NCI-H146 (cell line): ENCODE measurements at places on chromosomes 7 and 10.

DNA sequence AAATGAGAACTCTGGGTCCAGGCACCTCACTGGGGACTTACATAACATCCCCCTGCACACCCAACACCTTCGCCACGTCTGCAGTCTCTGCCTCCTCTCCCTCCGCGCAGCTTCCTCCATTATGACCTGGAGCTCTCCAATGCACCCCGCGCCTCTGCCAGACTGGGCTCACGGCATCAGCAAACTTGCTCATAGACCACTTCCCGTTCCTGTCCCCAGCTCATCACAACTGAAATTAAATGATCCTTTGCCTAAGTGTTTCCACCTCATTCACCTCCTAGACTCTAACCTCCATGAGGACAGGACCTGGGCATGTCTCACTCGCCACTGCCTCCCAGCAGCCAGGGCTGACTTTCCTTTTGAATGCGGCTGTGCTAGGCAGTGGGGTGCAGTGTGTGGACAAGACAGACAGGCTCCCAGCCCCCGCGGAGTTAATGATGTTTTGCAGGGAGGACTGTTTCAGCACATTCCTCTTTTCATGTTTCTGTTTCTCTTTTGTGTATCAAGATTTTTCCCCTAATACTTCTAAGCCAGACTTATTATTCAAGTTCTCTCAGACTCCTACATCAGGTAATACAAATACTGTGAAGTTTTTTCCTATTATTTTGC lies 18.8 kb downstream of the CHST15 start:
- no peak for DNase-seq

DNA sequence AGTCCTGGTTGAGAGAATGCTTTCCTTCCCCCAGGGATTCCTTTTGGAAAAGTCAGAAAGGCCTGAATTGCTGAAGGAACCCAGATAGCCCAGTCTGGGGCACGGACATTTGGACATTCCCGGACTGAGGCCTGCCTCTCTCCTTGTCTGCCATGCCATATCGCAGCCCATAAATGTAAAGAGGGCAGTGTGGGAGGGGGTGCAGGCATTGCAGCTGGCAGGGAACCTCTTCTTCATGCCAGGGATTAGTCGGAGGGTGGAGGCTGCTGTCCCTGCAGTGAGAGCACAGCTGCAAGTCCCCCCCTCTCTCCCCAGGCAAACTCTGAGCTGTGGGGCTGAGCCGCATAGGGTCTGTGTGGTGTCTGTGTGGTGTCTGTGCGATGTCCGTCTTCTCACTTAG lies 486.0 kb upstream of the MKI67 start:
- DNase-seq: no peak

GRCh38 chr10:106897719-106898118 lies 266.8 kb downstream of the SORCS1 start:
- DNase-seq: no peak

DNA sequence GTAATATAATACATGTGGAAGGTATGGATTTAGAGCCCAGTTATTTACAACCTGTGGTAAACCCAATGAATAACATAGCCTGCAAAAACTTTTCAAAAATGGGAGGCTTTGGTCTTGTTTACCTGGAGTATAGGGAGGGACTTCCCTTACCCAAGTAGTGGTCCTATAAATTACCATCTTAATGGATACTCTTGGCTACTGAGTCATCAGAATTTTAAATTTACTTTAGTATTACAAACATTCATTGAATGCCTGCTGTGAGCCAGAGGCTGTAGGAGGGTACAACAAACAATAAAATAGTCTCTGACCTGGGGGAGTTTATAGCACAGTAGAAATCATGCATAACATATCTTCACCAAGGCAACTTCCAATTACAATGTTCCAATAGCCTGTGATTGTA lies 365.1 kb downstream of the BBS9 start:
- DNase-seq: peak; percentile 38

GRCh38 chr10:67225226-67225625 lies 299.4 kb downstream of the LRRTM3 start:
- no peak for DNase-seq

DNA sequence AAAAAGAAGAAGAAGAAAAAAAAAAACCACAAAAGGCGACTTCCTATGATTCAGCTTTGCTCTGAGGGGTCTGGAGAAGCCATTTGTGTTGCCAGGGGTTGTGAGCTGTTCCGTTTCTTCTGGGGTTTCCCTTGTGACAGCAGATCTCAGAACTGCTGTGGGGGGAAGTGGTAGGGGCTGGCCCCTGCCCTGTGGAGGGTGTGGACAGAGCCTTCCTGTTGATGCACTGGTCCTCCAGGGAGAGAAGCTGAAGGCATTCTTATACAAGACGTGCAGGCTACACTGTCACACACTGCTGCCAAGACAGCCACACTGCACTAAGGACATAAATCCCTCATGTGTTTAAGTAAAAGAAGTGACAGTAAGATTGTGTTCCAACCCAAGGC lies 17.3 kb upstream of the CSGALNACT2 start:
- no peak for DNase-seq

DNA sequence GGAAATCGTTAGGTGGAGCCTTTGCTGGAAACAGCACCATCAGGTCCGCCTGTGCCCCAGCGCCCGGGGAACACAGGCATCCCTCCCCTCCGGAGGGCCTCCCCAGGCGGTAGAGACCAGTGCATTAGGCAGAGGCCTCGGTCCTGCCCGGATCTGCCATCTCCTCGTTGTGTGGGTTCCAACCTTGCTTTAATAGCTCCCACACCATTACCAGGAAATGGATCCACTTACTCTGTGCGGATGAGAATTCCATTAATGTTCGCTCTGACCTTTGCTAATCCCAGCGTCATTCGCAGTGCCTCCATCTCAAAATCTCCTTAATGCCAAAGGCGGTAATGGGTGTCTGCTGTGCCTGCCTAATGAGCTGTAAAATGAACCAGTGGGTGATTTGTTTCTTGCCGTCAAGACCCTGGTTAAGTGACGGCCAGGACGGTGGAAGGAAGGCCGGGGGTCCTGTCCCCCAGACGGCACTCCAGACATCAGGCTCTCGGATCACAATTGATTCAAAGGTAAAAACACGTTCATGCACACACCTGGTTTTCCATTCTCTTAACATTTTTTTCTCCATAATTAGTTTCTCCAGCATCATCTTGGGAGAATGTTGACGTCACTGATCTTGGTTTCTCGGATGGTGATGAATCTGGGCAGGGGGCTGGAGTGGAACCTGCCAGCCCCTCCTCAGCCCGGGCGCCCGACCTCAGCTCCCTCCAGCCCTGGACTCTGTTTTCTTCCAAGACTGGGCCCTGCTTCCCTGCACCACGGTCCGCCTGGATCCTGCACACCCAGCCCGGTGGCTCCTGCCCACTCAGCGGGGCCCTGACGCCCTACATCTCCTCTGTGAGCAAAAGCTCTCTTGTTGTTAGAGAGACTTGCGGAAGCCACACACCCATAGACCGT lies 22.8 kb upstream of the FAM20C start:
- no peak for DNase-seq
